ENCODE measurements at places on chromosomes 5 and 9. TPM values are rescaled to one million over a fixed set of nuclear protein-coding genes. Genes with fewer than 3 reads are reported as not detected.

Gene SLC6A3
- 0.41 TPM for total RNA-seq

Gene AGXT2
- 25.9 TPM for total RNA-seq

Gene CCNI2
- 4.5 TPM for total RNA-seq

Gene ANKDD1B
- total RNA-seq, result 6.4 TPM

Gene DNAJC21
- 23.2 TPM for total RNA-seq

Gene AFAP1L1
- total RNA-seq, result 49.8 TPM

Gene PDE8B
- 5.1 TPM for total RNA-seq

Gene ADGRV1
- 14.5 TPM for total RNA-seq

Gene MLANA
- total RNA-seq, result 0.41 TPM

Gene ATOSB
- 12.4 TPM for total RNA-seq

Gene AIF1L
- 214 TPM for total RNA-seq

Gene CDH9
- total RNA-seq, result 10.2 TPM
